GM13977 (cell line): ENCODE measurements at places on chromosomes 13 and 19.

DNA sequence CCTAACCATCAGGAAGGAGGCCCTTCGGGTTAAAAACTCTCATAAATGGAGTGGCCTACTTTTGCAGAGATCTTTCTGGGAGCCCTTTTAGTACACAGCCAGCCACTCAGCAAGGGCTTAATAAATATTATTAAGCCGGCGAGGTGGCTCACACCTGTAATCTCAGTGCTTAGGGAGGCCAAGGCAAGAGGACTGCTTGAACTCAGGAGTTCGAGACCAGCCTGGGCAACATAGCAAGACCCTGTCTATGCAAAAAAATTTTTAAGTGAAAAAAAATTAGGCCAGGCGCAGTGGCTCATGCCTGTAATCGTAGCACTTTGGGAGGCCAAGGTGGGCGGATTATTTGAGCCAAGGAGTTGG is 810 bp upstream of the KANK2 start:
- DNase-seq, result no peak

GRCh38 chr13:50415428-50415827 is 400.2 kb downstream of the KCNRG start:
- DNase-seq, result no peak

DNA sequence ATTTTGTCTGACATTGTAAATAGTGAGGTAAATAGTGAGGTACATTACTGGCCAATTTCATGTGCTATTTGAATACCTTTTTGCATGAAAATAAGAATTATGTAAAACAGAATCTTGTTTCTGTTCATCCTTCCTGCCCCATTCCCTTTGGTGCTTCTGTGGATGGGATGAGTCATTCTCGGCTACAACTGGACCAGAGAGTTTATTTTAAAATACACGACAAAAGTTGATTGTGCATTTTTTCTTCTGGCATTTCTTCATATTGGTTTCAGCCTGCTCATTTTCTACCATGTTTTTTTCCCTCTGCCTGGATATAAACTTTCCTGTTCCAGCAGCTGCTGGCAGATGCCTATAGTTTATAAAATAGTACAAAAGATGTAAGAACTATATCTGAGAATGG is 107.5 kb downstream of the CYSLTR2 start:
- DNase-seq, result no peak

- DNase-seq, result no peak
Observed at GRCh38 chr19:30360376-30361106, 11.6 kb upstream of the ZNF536 start.

DNA sequence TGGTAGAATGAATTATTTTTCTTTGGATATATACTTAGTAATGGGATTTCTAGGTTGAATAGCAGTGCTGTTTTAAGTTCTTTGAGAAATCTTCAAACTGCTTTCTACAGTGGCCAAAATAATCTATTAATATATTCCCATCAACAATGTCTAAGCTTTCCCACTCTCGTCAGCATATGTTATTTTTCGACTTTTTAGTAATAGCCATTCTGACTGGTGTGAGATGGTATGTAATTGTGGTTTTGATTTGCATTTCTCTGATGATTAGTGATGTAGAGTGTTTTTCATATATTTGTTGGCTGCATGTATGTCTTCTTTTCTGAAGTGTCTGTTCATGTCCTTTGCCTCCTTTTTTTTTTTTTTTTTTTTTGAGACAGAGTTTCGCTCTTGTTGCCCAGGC is 90.2 kb upstream of the CSNK1A1L start:
- no peak for DNase-seq

DNA sequence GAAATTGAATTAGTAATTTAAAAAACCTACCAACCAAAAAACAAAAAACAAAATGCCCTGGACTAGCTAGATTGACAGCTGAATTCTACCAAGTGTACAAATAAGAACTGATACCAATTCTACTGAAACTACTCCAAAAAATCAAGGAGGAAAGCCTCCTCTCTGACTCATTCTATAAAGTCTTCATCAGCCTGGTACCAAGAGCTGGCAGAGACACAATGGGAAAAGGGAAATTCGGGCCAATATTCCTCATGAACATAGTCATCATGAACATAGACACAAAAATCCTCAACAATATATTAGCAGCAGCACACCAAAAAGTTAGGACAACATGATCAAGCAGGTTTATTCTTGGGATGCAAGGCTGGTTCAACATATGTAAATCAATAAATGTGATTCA is 2667.7 kb upstream of the PCDH20 start:
- no peak for DNase-seq
